ENCODE measurements at places on chromosomes 12 and 14. TPM values are rescaled to one million over a fixed set of nuclear protein-coding genes. Genes with fewer than 3 reads are reported as not detected.

DNA sequence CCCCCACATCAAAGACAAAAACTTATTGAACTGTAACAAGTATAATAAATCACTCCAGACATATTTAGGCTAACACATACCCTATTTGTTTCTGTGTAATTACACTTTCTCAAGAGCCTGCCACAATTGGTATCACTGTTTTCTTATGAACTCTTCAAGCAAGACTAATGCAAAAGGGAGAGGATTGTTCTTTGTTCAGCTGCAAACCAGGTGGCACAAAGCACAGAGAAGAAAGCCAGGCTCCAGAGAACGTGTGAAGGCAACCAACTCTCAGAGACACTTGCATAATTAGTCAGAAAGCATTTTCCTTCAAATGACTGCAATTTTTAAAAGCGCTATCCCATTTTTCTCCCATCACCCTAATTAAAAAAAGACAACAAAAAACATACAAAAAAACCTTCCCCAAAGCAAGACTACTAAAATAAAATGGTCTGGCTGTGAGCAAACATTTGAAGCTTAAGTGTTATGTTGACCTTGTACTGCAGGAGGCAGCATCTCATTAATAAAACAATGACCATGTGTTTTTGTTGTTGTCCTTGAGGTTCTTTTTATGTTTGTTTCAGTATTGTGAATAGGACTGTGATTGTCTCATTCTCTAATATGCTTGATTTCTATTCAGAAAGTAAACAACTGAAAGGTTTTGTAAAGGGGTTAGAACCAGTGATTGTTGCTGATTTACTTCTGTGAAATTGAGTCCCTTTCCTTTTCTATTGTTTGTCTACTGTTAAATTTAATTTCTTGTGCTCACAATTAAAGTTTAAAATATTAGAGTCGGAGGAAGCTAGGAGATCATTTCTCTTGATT is 452.7 kb upstream of the PDE3A start:
- H3K27me3 ChIP-seq: no peaks in the 10 kb centered on the region
- H3K36me3 ChIP-seq: no peaks in the 10 kb centered on the region
- no peak overlapping the region for H3K4me3 ChIP-seq

DNA sequence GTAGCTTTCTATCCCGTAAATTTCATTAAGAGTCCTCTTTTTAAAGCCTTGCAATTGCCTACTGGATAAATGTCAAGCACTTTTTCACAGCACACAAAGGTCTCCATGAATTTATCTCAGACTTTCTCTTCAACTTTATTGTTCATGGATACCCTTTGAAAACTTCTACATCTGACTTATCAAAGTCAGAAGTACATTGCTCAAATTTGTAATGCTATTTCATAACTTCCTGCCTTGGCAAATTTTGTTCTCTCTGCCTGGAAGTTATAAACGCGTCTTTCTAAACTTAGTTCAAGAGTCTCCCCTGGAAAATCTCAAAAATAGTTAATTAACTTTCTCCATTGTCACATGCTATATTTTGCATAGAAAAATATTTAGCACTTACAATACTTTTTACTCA is 55.9 kb upstream of the RERGL start:
- no peaks in the 10 kb centered on the region for H3K27me3 ChIP-seq
- H3K4me3 ChIP-seq: no peak overlapping the region
- H3K27ac ChIP-seq: no peak overlapping the region

GRCh38 chr12:128266086-128266485 is 884 bp upstream of the TMEM132C start:
- H3K4me3 ChIP-seq: no peak overlapping the region
- DNase-seq: no peak
- H3K4me1 ChIP-seq: no peaks in the 10 kb centered on the region
- H3K27ac ChIP-seq: no peak overlapping the region

GRCh38 chr12:131390412-131391334 is 320.2 kb upstream of the SFSWAP start:
- DNase-seq: no peak
- H3K4me1 ChIP-seq: no peaks in the 10 kb centered on the region
- H3K4me3 ChIP-seq: no peak overlapping the region
- peaks cover 47% of the 10 kb centered on the region for H3K27me3 ChIP-seq

- DNase-seq: no peak
- H3K27me3 ChIP-seq: no peaks in the 10 kb centered on the region
- H3K4me3 ChIP-seq: no peak overlapping the region
- no peak overlapping the region for H3K27ac ChIP-seq
- no peaks in the 10 kb centered on the region for H3K4me1 ChIP-seq
These were observed 94.2 kb downstream of the DDX51 start for GRCh38 chr12:132049876-132050275.

DNA sequence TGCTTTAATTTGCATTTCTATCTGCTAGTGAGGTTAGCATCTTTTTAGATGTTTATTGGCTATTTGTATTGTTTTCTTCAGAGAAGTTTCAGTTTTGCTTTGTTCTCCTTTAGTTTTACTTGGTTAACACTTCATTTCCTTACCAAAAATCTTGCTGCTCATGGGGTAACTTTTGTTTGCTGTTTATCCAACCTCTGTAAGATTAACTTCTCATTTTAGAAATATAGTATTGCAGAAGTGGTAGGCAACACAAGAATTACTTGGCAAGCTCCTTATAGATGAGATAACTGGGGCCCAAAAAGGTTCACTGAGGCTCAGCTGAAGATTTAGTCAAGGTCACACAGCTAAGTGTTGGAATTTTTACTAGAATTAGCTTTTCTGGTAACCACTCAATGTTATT is 40.5 kb downstream of the ALKBH1 start:
- H3K4me1 ChIP-seq: no peaks in the 10 kb centered on the region
- H3K4me3 ChIP-seq: no peak overlapping the region
- no peak overlapping the region for H3K27ac ChIP-seq
- DNase-seq: no peak

GPR68 gene
- total RNA-seq: 16.4 TPM
